Ecto neural progenitor cell (in vitro differentiated cells): ENCODE measurements at places on chromosomes 3 and 15.

DNA sequence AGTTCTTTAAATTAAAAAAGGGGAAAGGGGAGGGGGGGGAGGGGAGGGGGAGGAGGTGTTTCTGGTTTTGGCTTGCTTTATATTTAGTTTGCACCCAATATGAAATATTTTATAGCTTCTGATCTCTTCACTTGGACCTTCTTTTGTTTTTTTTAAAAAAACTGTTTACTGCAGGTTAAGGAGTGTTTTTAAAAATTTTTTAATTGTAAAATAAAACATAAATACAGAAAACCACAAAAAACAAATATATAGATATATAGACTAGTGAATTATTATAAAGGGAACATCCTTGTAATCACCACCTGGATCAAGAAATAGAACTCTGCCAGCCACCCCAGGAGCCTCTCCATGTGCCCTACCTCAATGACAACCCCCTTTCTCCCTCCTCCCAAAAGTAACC, 861 bp upstream of the MYLK start:
- DNase-seq = no peak

DNA sequence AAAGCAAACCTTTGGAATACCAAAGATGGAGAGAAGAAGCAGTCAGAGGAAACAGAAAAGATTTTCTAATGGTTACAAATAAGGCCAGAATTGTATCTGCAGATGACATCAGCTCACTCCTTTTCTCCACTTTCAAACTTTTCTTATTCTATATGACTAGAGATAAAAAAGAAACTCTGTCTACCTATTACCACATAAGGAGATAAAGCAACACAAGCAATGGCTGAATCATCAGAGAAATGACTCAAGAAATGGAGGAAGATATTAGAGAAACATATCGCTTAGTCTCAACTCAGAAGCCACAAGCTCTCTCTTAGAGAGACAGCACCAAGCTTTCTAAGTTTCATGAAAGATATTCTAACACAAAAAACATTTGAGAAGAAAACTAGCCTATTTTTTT, 784.0 kb downstream of the ZPLD1 start:
- no peak for DNase-seq

DNA sequence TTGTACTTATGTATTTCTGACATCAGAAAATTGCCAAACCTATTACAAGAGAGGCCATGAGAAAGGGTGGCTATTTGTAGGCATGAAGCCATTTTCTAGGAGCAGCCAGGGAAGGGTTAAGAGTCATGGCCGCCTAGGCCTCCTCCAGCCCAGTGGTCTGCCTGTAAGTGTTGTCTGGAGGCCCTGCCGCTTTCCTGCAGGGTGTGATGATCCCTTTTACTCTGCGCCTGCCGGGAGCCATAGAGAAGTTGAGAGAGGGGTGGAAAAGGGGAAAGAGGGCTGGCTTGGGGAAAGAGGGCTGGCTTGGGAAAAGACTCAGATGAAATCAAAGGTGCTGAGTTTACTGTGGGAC, 29.1 kb upstream of the KCTD6 start:
- no peak for DNase-seq

GRCh38 chr3:19348941-19349564, 200.7 kb downstream of the KCNH8 start:
- DNase-seq = no peak
